IMR-90 (cell line): ENCODE measurements at places on chromosomes 2 and 18. TPM values are rescaled to one million over a fixed set of nuclear protein-coding genes. Genes with fewer than 3 reads are reported as not detected.

DNA sequence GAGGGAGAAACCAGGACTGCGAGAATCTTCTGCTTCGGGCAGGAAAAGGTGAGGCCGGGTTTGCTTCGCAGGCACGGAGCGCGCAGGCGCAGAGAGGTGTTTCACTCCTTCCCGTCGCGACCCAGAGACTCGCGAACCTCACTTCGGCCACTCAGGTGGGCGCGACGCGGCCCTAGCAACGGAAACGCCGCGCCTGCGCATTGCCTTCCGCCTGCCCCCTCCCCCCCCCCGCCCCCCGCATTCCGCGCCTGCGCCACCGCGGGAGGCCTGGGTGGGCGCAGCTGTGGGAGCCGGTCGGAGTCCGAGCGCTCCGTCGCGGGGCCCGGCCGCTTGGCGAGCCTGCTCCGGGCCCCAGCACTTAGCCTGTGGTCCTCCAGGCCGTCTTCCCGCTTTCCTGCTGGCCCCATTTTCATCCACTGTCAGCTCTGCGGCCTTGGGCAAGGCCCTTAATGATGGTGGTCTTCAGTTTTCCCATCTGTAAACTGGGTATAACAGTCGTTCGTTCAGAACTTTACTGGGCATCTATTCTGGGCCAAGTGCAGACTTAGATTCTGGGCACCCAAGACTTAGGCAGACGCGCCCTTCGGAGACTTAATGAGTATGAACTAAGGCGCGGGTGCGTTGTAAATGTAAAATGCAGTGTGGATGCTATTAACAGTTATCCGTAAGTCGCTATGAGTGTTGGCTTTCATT, 62.1 kb upstream of the ACKR3 start:
- no peak for DNase-seq

- no peak for DNase-seq
Observed at GRCh38 chr2:118231759-118232158, 143.5 kb downstream of the INSIG2 start.

DNA sequence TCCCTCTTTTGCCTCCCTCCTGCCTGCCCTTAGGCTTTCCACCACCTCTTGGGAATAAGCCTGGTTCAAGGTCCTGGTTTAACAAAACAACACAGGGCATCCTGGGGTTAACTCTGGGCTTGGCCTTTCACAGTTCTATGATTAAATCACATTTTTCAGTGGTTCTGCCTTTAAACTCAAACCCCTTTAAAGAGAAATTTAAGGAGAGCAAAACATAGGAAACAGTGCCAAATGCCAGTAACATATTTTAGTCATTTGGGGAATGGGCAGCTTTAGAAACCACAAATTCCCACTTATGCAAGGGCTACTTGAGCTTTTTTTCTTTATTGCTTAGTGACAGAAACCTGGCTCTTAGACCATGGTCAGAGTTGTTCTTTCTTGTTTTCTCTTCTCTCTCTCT, 112.2 kb upstream of the FZD5 start:
- no peak for DNase-seq

Gene STPG4
- 0.18 and 0.28 TPM in 2 replicates for total RNA-seq

Gene TM4SF20
- under 0.01 TPM in 2 replicates for total RNA-seq

Gene GPR39
- 7.2 and 9.0 TPM in 2 replicates for total RNA-seq
